Activated CD8-positive, alpha-beta memory T cell treated with anti-CD3 and anti-CD28 coated beads, Interleukin-2, amount 10 ng/mL, durations not matched to agents 7 days and 5 days (primary cell): ENCODE measurements at places on chromosomes 1 and 21. TPM values are rescaled to one million over a fixed set of nuclear protein-coding genes. Genes with fewer than 3 reads are reported as not detected.

GRCh38 chr1:156080241-156080862 lies 1.9 kb downstream of the MEX3A start:
- no peak overlapping the region for H3K4me3 ChIP-seq
- H3K27me3 ChIP-seq: peaks cover 58% of the 10 kb centered on the region
- H3K27ac ChIP-seq: no peak overlapping the region
- no peaks in the 10 kb centered on the region for H3K36me3 ChIP-seq

GRCh38 chr1:97870589-97870988 lies 50.2 kb downstream of the DPYD start:
- DNase-seq: no peak
- H3K4me1 ChIP-seq: no peaks in the 10 kb centered on the region
- no peaks in the 10 kb centered on the region for H3K27me3 ChIP-seq
- H3K27ac ChIP-seq: no peak overlapping the region
- H3K36me3 ChIP-seq: peaks cover 21% of the 10 kb centered on the region
- H3K4me3 ChIP-seq: no peak overlapping the region

DNA sequence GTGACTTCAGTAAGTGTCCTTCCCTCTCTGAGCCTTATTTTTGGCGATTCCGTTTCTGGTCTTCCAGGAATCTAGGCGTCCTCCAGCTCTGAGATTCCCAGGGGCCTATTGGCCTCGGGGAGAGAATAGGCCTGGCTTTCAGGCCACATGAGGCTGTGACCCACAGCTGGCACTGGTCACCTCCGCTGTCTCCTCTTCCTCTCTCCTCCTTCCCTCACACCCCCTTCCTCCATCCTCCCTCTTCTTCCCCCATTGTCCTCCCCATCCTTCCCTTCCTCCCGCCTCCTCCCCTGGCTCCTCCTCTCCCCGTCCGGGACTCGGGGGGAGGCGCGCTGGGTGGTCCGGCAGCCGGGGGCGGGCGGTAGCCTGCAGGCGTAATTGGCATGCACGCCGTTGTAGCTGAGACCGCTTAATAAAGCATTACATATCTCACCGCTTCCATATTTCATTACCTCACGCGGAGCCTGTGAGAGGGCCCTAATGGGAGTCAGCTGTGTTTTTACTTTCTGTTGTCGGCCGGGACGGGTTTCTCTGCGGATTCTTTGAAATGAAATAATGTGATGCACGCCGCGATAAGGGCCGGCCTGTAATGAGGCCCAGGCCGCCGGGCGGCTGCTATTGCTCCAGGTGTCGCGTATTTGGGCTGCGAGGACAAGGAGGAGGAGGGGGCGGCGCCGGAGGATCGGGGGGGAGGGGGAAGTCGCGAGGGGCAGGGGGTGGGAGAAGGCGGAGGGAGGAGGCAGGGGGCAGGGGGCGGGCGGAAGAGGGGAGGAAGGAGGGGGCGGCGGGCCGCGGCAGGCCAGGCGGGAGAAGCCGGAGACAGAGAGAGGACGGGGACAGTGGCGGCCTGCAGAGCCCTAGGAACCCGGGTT lies 95.3 kb downstream of the FOXD2 start:
- no peak overlapping the region for H3K4me3 ChIP-seq
- H3K27ac ChIP-seq: no peak overlapping the region
- no peak for DNase-seq
- peaks cover under 1% of the 10 kb centered on the region for H3K36me3 ChIP-seq
- peaks cover 59% of the 10 kb centered on the region for H3K27me3 ChIP-seq

Gene MX1
- 544 TPM for total RNA-seq

GRCh38 chr1:87754139-87754538 lies 425.5 kb downstream of the LMO4 start:
- H3K27me3 ChIP-seq: peaks cover 6% of the 10 kb centered on the region
- H3K4me1 ChIP-seq: no peaks in the 10 kb centered on the region
- H3K27ac ChIP-seq: no peak overlapping the region
- no peak for DNase-seq

Gene PADI2
- total RNA-seq: 0.09 TPM

Gene SPRR2A
- not detected for total RNA-seq

- H3K27me3 ChIP-seq: no peaks in the 10 kb centered on the region
- no peak overlapping the region for H3K4me3 ChIP-seq
- H3K36me3 ChIP-seq: peaks cover 1% of the 10 kb centered on the region
- H3K4me1 ChIP-seq: peaks cover 13% of the 10 kb centered on the region
- H3K27ac ChIP-seq: no peak overlapping the region
Observed at GRCh38 chr1:171884475-171884874, 43.2 kb downstream of the DNM3 start.

DNA sequence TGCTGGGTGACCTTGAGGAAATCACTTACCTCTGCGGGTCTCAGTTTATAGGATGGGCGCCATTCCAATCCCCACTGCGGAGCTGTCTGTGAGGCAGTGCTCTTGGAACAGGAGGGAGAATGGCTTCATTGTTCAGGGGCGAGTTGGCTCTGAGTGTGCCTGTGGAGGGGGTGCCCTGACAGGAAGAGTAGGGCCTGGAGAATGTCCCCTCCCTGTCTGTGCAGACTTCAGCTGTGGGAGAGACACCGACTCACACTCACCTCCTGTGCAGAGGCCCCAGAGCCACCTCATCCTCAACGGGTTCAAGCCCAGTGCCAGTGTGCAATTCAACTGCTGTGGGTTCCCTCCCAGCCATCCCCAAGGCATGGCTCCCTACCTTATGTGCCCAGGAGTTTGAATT lies 17.1 kb downstream of the ADORA1 start:
- H3K27ac ChIP-seq: no peak overlapping the region
- H3K4me1 ChIP-seq: no peaks in the 10 kb centered on the region
- no peaks in the 10 kb centered on the region for H3K36me3 ChIP-seq
- no peak for DNase-seq
- H3K27me3 ChIP-seq: peaks cover 8% of the 10 kb centered on the region
- no peak overlapping the region for H3K4me3 ChIP-seq

Gene FAAH
- total RNA-seq: 3.9 TPM

GRCh38 chr1:71561729-71562128 lies 480.9 kb upstream of the ZRANB2 start:
- H3K27me3 ChIP-seq: no peaks in the 10 kb centered on the region
- no peaks in the 10 kb centered on the region for H3K36me3 ChIP-seq
- H3K4me3 ChIP-seq: no peak overlapping the region
- no peak overlapping the region for H3K27ac ChIP-seq
- no peak for DNase-seq
- no peaks in the 10 kb centered on the region for H3K4me1 ChIP-seq

GRCh38 chr1:201137579-201138310 lies 10.8 kb upstream of the ASCL5 start:
- H3K4me3 ChIP-seq: no peak overlapping the region
- no peak for DNase-seq
- H3K36me3 ChIP-seq: no peaks in the 10 kb centered on the region
- no peak overlapping the region for H3K27ac ChIP-seq
- H3K27me3 ChIP-seq: no peaks in the 10 kb centered on the region

Gene SPATA21
- not detected for total RNA-seq

DNA sequence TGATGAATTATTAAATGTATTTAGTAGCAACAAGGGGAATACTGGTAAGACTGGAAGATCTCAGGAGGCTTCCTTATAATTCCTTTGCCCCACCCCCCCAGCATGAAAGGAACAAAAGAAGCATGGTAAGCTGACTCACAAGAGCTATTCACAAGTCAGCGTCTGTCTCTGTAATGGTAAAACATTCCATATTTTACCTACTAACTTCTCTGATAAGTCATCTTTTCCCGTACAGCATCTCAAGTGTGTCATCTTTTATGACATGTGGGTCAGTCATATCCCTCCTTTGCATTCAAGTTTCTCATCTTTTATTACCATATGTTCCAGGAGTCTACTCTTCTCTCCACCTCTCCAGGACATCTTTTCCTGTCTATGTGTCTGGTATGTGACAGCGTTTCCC lies 241.3 kb downstream of the PLA2G4A start:
- H3K4me3 ChIP-seq: no peak overlapping the region
- H3K27me3 ChIP-seq: no peaks in the 10 kb centered on the region
- DNase-seq: no peak
- H3K27ac ChIP-seq: no peak overlapping the region

Gene NTNG1
- total RNA-seq: not detected

DNA sequence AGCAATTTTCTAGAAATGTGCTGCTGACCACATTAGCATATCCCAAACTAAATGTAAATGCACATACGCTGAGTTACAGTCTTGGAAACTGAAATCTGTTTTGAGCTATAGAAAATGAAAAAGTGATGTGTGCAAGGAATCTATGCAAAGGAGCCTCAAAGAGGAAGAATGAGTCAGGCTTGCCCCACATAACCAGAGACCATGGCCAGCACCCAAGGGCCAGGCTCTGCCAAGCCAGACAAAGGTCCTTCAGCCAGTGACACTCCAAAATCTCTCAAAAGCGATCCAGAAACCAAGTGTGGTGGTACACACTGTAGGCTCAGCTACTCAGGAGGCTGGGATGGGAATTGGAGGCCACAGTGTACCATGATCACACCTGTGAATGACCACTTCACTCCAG lies 195.2 kb downstream of the TOMM20 start:
- H3K36me3 ChIP-seq: peaks cover 3% of the 10 kb centered on the region
- peak overlapping the region; percentile 39 for H3K27ac ChIP-seq
- peak; percentile 53 for DNase-seq
- H3K4me3 ChIP-seq: no peak overlapping the region
- H3K4me1 ChIP-seq: peaks cover 37% of the 10 kb centered on the region
- no peaks in the 10 kb centered on the region for H3K27me3 ChIP-seq

- H3K4me1 ChIP-seq: no peaks in the 10 kb centered on the region
- no peaks in the 10 kb centered on the region for H3K36me3 ChIP-seq
- no peaks in the 10 kb centered on the region for H3K27me3 ChIP-seq
- no peak for DNase-seq
- H3K27ac ChIP-seq: no peak overlapping the region
- no peak overlapping the region for H3K4me3 ChIP-seq
Observed at GRCh38 chr1:239872626-239873025, 219.1 kb upstream of the FMN2 start.

Gene RPE65
- not detected for total RNA-seq
